Stomach (tissue), 19 donors: ENCODE measurements at places on chromosomes 2 and 18. TPM values are rescaled to one million over a fixed set of nuclear protein-coding genes. Genes with fewer than 3 reads are reported as not detected.

The CXCR1 gene
- total RNA-seq: 0.45 TPM

The RAD51AP2 gene
- total RNA-seq: not detected

The EPB41L3 gene
- 13.9 TPM for total RNA-seq

The IL36RN gene
- not detected for total RNA-seq

The MATN3 gene
- total RNA-seq: 1.2 TPM

The ID2 gene
- 176 TPM for total RNA-seq

The ELOA2 gene
- total RNA-seq: not detected

The DCC gene
- total RNA-seq: not detected

The SERPINB4 gene
- total RNA-seq: not detected

The KLHL41 gene
- total RNA-seq: not detected

DNA sequence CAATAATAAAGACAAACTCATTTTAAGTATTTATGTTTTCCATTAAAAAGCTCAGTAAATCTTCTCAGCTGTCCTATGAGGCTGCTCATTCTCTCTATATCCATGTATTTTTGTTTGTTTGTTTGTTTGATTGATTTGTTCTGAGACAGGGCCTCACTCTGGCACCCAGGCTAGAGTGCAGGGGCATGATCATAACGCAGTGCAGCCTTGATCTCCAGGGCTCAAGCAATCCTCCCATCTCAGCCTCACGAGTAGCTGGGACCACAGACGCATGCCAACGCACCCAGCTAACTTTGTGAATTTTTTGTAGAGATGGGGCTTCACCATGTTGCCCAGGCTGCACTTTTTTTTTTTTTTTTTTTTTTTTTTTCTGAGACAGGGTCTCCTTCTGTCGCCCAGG is 5.6 kb downstream of the STRN start:
- no peak for DNase-seq
- H3K4me3 ChIP-seq: no peak overlapping the region
- peaks cover 55% of the 10 kb centered on the region for H3K4me1 ChIP-seq
- no peaks in the 10 kb centered on the region for H3K27me3 ChIP-seq

GRCh38 chr18:45227001-45227742 is 388.1 kb upstream of the SLC14A2 start:
- no peak overlapping the region for H3K4me3 ChIP-seq
- H3K27me3 ChIP-seq: no peaks in the 10 kb centered on the region
- no peaks in the 10 kb centered on the region for H3K36me3 ChIP-seq

DNA sequence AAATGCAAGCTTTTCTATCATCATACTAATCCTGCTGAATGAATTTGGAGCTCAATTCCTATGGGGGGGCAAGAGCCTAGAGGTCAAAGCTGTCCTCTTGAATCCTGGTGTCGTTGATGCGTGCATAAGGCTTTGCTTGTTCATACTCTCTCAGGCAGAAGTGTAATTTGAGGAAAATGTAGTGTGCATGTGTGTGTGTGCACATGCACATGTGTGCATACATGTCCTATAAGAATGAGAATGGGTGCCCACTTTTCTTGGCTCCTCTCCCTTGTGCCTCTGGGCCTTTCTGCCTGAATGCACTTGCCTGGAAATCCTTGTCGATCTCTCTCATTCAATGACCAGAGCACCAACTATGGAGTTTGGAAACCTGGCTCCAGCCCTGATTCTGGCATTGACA is 28.5 kb upstream of the C18orf32 start:
- H3K27ac ChIP-seq: no peak overlapping the region
- no peaks in the 10 kb centered on the region for H3K27me3 ChIP-seq
- DNase-seq: no peak
- H3K4me1 ChIP-seq: no peaks in the 10 kb centered on the region
- H3K36me3 ChIP-seq: no peaks in the 10 kb centered on the region

GRCh38 chr18:53764086-53764485 is 460.4 kb downstream of the MBD2 start:
- no peaks in the 10 kb centered on the region for H3K4me1 ChIP-seq
- H3K27me3 ChIP-seq: no peaks in the 10 kb centered on the region
- H3K36me3 ChIP-seq: no peaks in the 10 kb centered on the region

GRCh38 chr2:15588329-15588919 is 3.2 kb upstream of the DDX1 start:
- no peaks in the 10 kb centered on the region for H3K27me3 ChIP-seq
- no peaks in the 10 kb centered on the region for H3K36me3 ChIP-seq
- peaks cover 18% of the 10 kb centered on the region for H3K4me1 ChIP-seq
- H3K4me3 ChIP-seq: no peak overlapping the region
- H3K27ac ChIP-seq: no peak overlapping the region
- peak; percentile 74 for DNase-seq

DNA sequence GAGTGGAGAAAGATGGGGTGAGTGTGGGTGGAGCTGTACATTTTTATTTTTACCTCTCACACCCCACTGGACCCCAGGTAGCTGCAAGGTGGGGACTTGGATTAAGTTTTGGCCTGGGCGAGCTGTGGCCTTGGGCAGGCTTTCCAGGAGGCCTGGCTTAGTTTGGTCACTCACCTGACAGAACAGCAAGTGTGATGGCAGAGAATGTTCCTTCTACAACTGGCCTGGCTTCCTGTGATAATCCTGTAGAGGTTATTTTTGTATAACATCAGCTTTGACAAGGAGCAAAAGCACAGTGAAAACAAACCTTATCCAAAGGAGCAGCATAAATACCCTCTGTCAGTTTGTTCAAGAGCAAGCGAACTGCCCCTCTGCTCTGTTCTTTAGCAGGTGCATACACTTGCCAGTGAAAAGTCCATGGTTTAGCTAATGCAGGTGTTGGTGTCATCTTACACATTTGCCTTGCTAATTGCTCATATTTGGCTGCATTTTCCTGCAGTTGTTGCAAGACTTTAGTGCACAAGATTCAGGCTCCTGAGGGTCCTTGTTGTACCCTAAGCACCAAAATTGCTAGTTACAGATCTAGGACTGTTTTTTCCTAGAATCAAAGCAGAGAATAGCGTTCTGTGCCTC is 6.3 kb downstream of the THNSL2 start:
- H3K27me3 ChIP-seq: no peaks in the 10 kb centered on the region
- peaks cover 10% of the 10 kb centered on the region for H3K36me3 ChIP-seq
- H3K4me1 ChIP-seq: peaks cover under 1% of the 10 kb centered on the region
- H3K27ac ChIP-seq: no peak overlapping the region

- H3K27ac ChIP-seq: no peak overlapping the region
- H3K4me3 ChIP-seq: no peak overlapping the region
- no peaks in the 10 kb centered on the region for H3K36me3 ChIP-seq
- no peaks in the 10 kb centered on the region for H3K4me1 ChIP-seq
- H3K27me3 ChIP-seq: no peaks in the 10 kb centered on the region
These were observed 17.2 kb upstream of the NAPG start for GRCh38 chr18:10508591-10508990.

- H3K4me3 ChIP-seq: no peak overlapping the region
- no peak overlapping the region for H3K27ac ChIP-seq
- H3K27me3 ChIP-seq: no peaks in the 10 kb centered on the region
- H3K36me3 ChIP-seq: no peaks in the 10 kb centered on the region
- no peak for DNase-seq
These were observed 152.8 kb downstream of the SMAD2 start for GRCh38 chr18:47777626-47778025.

DNA sequence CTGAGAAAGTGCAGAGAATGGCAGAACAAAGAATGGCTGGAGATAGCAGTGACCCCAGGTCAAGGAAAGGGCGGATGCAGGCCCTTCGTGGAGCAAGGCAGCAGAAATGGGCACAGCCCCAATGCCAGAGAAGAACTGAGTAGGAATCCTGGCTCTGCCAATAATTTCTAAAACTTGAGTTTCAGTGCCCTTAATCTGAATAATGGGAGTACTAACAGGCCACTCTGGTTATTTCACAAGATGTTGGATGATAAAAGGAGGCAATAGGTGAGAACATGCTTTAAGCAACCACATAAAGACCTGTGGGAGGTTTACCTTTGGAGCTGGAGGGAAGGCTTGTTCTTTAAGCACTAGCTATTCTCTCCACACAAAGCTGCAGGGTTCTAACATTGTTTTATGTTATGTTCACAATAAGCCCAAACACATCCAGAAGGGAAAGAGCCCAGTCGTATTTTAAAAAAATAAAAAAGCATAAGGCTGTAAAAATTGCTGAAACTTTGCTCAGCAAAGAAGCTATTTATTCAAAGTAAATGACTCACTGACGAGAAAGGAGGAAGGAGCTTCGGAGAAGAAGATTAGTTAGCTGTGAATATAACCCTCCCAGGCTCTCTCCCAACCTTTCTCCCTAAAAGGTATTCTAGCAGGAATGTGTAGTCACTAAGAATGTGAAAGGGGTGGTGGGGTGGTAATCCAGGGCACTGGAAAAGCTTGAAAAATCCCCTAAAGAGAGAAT is 470.2 kb downstream of the TXNL1 start:
- H3K27me3 ChIP-seq: no peaks in the 10 kb centered on the region
- peak overlapping the region; percentile 70 for H3K27ac ChIP-seq

GRCh38 chr2:109736177-109736827 is 57.8 kb upstream of the RGPD5 start:
- H3K27ac ChIP-seq: no peak overlapping the region
- H3K4me3 ChIP-seq: no peak overlapping the region
- H3K27me3 ChIP-seq: no peaks in the 10 kb centered on the region
- no peaks in the 10 kb centered on the region for H3K36me3 ChIP-seq
- peak; percentile 75 for DNase-seq

DNA sequence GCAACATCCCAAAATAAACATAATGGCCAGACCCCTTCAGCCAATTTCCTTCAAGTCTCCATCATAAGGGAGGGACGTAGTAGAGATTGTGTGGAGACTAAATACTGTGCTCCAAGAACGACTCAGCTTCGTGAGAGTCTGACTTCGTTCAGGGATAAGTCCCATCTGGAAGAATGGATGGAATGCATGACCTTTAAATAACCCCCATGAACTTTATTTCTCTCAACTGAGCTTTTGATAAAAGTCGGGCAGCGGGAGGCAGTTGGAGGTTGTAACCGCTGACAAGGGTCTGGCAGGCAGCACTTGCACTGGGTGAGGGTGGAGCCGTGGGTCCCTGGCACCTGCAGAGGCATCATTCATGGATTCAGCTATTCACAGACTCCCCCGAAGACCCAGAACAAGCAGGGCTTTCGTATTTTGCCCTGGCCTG is 115.9 kb downstream of the ZFP36L2 start:
- peaks cover 10% of the 10 kb centered on the region for H3K4me1 ChIP-seq
- peak overlapping the region; percentile 76 for H3K27ac ChIP-seq
- H3K27me3 ChIP-seq: no peaks in the 10 kb centered on the region
- H3K4me3 ChIP-seq: no peak overlapping the region
- no peaks in the 10 kb centered on the region for H3K36me3 ChIP-seq

GRCh38 chr2:54522624-54523281 is 66.6 kb downstream of the SPTBN1 start:
- peak; percentile 91 for DNase-seq
- H3K27me3 ChIP-seq: no peaks in the 10 kb centered on the region
- no peak overlapping the region for H3K27ac ChIP-seq
- H3K36me3 ChIP-seq: peaks cover 24% of the 10 kb centered on the region
- peaks cover 65% of the 10 kb centered on the region for H3K4me1 ChIP-seq
- H3K4me3 ChIP-seq: no peak overlapping the region

- no peaks in the 10 kb centered on the region for H3K36me3 ChIP-seq
- no peak for DNase-seq
- H3K4me3 ChIP-seq: no peak overlapping the region
- no peak overlapping the region for H3K27ac ChIP-seq
- no peaks in the 10 kb centered on the region for H3K27me3 ChIP-seq
These were observed 46.9 kb downstream of the CABYR start for GRCh38 chr18:24185805-24186204.

- no peak overlapping the region for H3K4me3 ChIP-seq
- no peaks in the 10 kb centered on the region for H3K27me3 ChIP-seq
- no peaks in the 10 kb centered on the region for H3K36me3 ChIP-seq
- DNase-seq: peak; percentile 40
- no peaks in the 10 kb centered on the region for H3K4me1 ChIP-seq
These were observed 105.9 kb upstream of the HS6ST1 start for GRCh38 chr2:128424406-128425171.

DNA sequence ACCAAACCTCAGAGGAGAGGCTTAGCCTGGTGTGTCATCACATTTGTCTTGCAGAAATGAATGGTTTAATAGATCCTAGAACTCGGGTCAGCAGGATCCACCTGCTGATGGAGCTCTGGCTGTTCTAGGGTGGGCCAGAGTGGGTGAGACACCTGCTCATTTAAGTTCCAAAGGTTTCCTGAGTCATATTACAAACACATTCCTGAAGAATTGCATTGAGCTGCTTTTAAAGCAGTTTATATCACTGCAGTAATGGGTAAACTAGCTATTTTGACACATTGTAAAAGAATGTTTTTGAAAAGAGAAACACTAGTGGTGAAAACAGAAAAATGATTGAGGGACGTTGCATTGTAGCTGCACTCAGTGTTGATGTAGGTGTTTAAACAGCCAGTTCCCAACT is 175.3 kb upstream of the TCF4 start:
- H3K27ac ChIP-seq: no peak overlapping the region
- no peaks in the 10 kb centered on the region for H3K36me3 ChIP-seq
- H3K27me3 ChIP-seq: no peaks in the 10 kb centered on the region
- no peak overlapping the region for H3K4me3 ChIP-seq
- no peaks in the 10 kb centered on the region for H3K4me1 ChIP-seq
- DNase-seq: no peak

- no peak for DNase-seq
- H3K27ac ChIP-seq: no peak overlapping the region
- no peaks in the 10 kb centered on the region for H3K4me1 ChIP-seq
- no peaks in the 10 kb centered on the region for H3K36me3 ChIP-seq
These were observed 5.0 kb upstream of the PGAP1 start for GRCh38 chr2:196931555-196931954.

- no peaks in the 10 kb centered on the region for H3K36me3 ChIP-seq
- H3K4me1 ChIP-seq: no peaks in the 10 kb centered on the region
- no peak for DNase-seq
- no peaks in the 10 kb centered on the region for H3K27me3 ChIP-seq
- H3K4me3 ChIP-seq: no peak overlapping the region
These were observed 123.7 kb downstream of the HNMT start for GRCh38 chr2:138087751-138088593.

- H3K27me3 ChIP-seq: no peaks in the 10 kb centered on the region
- H3K27ac ChIP-seq: no peak overlapping the region
- H3K4me1 ChIP-seq: no peaks in the 10 kb centered on the region
- no peak overlapping the region for H3K4me3 ChIP-seq
- H3K36me3 ChIP-seq: peaks cover 12% of the 10 kb centered on the region
- DNase-seq: no peak
These were observed 20.6 kb downstream of the ADCY3 start for GRCh38 chr2:24899361-24899910.

DNA sequence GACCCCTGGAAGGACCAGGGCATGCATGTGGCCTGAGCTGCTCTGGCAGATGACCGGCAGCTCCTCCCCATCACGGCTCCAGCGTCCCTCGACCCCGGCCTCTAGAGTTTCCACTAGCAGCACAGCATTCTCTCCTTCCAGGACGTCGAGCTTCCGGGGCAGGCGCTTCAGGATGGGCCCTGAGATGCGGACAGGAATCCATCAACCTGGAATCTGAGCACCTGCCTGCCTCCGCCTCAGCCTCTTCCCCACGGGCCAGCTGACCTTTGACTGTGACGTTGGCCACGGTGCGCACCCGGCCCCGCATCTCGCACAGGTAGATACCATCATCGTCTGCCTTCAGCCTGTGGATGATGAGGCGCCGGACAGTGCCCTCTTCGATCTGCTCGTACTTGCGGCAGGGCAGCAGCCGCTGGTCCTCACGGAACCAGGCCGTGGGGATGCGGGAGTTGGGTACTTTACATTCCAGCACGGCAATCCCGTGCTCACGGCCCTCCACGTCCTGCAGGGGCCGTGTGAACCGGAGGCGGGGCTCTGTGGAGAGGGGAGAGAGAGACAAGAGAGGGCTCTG is 3.5 kb downstream of the OBSL1 start:
- no peaks in the 10 kb centered on the region for H3K36me3 ChIP-seq
- no peak overlapping the region for H3K4me3 ChIP-seq
- H3K27me3 ChIP-seq: peaks cover 15% of the 10 kb centered on the region
- DNase-seq: no peak
- no peak overlapping the region for H3K27ac ChIP-seq

- no peak overlapping the region for H3K4me3 ChIP-seq
- no peak overlapping the region for H3K27ac ChIP-seq
- no peaks in the 10 kb centered on the region for H3K36me3 ChIP-seq
These were observed 114.5 kb downstream of the PIEZO2 start for GRCh38 chr18:11034884-11035283.
